HAP-1 (cell line): ENCODE measurements at places on chromosomes 4 and X.

GRCh38 chrX:154441984-154442707 lies 1.8 kb upstream of the FAM50A start:
- DNase-seq = no peak

- DNase-seq = no peak
Measured at GRCh38 chr4:187414716-187415115, 580.9 kb upstream of the ZFP42 start.

DNA sequence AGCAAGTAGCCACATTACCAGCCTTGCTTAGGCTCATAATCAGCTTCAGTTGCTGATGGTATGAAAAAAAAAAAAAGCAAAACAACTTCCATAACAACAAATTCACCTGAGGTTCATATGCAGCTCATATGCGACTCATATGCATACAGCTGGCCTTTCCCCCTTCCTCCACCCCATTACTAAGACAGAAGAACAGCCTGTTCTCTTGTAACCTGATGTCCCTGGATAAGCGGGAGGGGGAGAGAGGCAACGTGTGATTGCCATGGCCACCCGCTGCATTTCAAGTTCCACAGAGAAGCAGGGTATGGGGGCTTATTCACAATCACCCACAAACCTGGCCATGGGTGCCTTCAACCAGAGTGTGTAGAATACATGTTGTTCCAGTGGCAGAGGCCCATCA lies 95.1 kb upstream of the DGKK start:
- DNase-seq = no peak

DNA sequence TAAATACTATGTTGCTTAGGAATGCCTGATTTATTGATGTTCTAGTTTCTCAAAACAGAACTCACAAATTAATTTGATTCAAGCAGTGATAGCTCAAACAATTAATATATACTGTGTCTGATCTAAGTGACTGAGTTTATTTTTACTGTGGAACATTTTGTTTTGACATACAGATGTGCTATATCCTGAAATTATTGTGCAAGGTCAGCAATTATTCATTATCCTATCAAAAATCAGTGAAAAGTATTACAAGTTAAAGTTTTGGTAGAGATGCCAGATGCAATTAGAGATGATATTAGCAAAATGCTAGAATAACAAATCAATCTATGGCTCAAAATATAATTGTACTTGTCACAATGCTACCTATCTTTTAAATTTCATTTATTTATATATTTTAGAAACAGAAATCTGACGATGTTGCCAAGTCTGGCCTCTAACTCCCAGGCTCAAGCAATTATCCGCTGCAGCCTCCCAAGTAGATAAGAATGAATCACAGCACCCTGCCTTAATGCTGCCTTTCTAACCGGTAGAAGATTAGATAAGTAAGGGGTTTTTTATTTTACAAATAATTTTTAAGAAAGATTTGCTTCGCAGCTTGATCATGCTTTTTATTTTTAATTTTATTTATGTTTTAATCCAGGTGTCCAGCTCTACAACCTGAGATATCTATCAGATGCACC lies 825.5 kb upstream of the NDST4 start:
- DNase-seq = no peak

GRCh38 chr4:25879991-25880651 lies 17.3 kb upstream of the SEL1L3 start:
- no peak for DNase-seq

DNA sequence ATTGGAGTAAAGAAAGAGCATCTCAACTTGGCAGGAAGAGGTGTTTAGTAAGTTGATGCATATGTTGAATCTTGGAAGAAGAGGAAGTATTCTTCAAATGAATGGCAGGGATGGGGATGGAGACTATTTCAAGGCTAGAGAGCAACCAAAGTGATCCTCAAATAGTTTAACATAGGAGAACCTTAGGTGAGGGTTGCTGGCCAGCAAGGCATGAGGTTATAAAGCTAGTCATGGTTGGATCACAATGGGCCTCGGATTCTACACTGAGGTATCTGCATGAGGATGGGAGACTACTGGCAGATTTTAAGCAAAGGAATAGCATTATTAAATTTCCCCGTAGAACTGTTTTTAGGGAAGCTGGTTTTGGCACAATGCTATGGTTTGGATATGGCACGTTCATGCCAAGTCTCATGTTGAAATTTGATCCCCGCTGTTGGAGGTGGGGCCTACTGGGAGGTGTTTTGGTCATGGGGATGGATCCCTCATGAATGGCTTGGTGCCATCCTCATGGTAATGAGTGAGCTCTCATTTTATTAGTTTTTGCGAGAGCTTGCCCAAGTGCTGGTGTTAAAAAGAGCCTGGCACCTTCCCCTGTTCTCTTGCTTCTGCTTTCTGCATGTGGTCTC lies 41.9 kb upstream of the ETNPPL start:
- no peak for DNase-seq

DNA sequence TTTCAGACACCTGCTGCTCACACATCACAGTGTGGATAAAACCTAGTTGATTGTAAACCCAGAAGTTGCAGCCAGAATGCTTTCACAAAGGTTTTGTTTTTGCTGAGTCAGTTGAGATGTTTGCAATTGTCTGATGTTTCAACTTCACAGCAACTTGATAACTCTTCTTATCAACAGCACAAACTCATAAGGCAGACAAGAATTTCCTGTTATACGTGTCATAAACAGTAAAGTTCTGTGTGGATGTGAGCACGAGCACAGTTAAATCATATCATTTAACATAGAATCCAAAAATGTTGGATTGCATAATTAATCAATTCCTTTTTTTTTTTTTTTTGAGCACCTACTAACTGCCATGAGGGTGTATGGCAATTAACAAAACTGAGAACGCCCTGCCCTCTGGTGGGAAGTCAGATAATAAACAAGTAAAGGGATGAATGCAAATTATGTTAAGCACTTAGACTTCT lies 512.2 kb downstream of the PDHA2 start:
- peak; percentile 36 for DNase-seq

DNA sequence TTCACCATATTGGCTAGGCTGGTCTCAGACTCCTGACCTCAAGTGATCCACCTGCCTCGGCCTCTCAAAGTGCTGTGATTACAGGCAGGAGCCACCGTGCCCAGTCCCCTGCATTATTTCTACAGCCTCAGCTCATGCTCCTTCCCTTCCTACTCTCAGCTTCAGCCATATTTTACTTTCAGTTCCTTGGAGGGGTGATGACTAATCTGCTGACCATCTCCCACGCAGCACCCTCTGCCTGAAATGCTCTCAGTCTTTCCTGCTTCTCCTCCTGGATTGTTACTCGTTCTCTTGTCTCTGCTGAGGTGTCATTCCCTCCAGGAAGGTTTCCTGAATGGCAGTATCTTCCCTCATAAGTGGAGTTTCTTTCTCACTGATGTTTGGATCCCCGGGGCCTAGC lies 63.3 kb downstream of the MOSPD2 start:
- DNase-seq = no peak

- peak; percentile 59 for DNase-seq
Measured at GRCh38 chrX:32530802-32531403, 680.4 kb downstream of the DMD start.

GRCh38 chr4:71187404-71188155 lies 151.2 kb upstream of the SLC4A4 start:
- no peak for DNase-seq

- no peak for DNase-seq
Measured at GRCh38 chr4:147610686-147611085, 6.5 kb upstream of the TMEM184C start.

- DNase-seq = no peak
Measured at GRCh38 chr4:165972747-165973146, 99.7 kb downstream of the TLL1 start.

DNA sequence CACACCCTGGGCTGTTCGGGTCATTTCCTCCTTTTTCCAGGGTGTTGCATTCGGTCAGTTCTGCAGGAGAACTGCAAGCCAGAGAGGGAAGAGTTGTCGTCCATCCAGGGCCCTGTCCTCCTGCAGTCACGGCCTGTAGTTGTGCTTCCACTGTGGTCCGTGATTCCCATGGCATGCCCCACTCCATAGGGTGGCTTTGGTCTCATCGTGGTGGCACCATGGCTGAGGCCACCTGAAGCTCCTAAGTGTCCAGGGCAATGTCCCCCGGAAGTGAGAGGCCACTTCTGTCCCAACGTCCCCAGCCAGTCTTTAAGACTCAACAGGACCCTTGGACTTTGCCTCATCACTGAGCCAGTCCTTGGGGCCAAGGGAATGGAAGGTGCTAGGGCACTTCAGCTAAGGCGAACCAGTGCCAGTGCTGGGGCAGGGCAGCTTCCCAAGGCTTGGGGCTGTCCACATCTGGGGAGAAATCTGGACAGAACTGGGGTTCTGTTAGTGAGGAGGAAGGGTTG lies 83.7 kb downstream of the HTRA3 start:
- DNase-seq = no peak

DNA sequence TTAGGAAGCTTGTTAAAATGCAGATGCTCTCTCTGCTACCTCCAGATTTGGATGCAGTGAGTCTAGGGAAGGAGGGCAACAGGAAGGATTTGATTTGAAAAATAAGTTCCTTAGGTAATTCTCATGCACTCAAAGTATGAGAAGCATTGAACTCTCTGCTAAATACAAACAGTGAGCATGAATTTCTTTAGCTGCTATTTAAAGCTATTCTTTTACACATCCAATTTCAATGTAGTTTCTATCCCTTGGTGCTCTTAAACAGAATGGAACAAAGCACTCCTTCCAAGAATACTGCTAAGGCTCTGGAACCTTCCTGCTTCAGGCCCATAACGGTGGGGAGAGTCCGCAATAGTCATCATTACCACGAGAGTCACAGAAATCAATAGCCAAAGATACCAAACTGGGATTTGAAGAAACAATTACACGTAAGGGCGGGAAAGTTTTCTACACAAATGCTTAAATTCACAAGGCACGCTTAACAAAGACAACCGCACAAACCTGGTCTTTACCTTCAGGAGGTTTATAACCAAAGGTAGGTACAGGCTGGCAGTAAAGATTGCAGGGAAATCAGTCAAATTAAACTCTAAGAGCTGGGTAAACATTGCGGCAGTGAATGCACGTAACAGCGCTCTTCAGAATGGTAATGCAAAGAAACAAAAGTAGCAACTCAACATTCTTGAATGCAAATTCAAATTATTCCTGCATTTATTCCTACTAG lies 123.2 kb upstream of the NAP1L5 start:
- no peak for DNase-seq

- no peak for DNase-seq
Measured at GRCh38 chrX:148416931-148417330, 83.5 kb upstream of the AFF2 start.

GRCh38 chrX:111652719-111653118 lies 28.3 kb upstream of the ALG13 start:
- peak; percentile 23 for DNase-seq

- DNase-seq = no peak
Measured at GRCh38 chr4:5158825-5159224, 107.5 kb downstream of the STK32B start.

- DNase-seq = no peak
Measured at GRCh38 chrX:142831961-142832530, 193.7 kb upstream of the SPANXN4 start.

DNA sequence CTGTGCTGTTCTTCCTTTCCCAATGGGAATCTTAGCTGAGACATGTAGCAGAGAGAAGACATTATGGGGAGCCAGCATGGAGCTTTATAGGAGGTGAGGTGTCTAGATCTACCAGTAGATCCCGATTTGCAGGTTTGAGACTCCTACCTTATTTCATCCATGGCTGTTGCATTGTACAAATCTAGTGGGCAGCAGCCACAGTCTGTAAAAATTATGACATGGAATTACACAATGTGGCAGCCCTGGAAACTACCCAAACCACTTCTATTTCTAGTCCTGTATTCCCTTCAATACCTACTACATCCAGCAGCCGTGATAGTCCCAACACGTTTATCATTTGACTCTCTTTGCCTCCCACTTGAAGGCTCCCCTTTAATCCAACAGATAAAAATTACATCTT lies 8.1 kb downstream of the ATP7A start:
- DNase-seq = no peak

GRCh38 chrX:104315555-104315954 lies 60.8 kb upstream of the ESX1 start:
- no peak for DNase-seq

GRCh38 chrX:49003696-49004095 lies 1.6 kb upstream of the GRIPAP1 start:
- DNase-seq = peak; percentile 40

DNA sequence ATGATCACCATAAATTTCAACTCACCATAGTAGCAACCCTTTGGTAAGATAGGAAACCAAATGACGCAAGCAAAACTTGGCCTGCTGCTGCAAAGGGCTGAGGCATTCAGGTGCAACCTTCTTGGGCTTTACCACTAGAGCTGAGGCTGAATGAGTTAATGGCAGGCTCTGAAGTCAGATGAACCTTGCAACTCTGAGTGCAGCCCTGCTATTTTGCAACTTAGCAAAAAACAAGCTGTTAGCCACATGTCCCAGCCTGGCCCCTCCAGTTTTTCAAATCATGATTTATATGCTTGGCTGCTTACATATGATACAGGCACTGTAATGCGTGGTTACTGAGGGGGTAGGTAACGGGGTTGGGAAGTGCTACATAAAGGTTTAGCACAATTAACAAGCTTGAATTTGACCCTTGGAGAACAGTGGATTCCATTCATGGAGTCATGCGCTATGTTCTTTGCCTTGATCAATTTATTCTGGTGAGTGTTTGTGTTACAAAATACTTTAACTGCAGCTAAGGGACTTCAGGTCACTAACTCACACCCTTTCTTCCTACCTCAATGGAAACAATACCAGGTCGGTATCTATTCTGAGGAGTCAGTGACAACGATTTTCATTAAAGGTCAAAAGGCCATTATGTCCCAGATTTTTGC lies 80.5 kb upstream of the PPARGC1A start:
- no peak for DNase-seq

GRCh38 chr4:112765317-112765974 lies 128.5 kb downstream of the LARP7 start:
- peak; percentile 42 for DNase-seq

GRCh38 chr4:122576261-122577188 lies 44.3 kb downstream of the IL21 start:
- DNase-seq = peak; percentile 32

GRCh38 chr4:87497159-87497558 lies 32.0 kb downstream of the SPARCL1 start:
- peak; percentile 67 for DNase-seq

- DNase-seq = no peak
Measured at GRCh38 chrX:15674514-15674840, 9.9 kb upstream of the CLTRN start.

DNA sequence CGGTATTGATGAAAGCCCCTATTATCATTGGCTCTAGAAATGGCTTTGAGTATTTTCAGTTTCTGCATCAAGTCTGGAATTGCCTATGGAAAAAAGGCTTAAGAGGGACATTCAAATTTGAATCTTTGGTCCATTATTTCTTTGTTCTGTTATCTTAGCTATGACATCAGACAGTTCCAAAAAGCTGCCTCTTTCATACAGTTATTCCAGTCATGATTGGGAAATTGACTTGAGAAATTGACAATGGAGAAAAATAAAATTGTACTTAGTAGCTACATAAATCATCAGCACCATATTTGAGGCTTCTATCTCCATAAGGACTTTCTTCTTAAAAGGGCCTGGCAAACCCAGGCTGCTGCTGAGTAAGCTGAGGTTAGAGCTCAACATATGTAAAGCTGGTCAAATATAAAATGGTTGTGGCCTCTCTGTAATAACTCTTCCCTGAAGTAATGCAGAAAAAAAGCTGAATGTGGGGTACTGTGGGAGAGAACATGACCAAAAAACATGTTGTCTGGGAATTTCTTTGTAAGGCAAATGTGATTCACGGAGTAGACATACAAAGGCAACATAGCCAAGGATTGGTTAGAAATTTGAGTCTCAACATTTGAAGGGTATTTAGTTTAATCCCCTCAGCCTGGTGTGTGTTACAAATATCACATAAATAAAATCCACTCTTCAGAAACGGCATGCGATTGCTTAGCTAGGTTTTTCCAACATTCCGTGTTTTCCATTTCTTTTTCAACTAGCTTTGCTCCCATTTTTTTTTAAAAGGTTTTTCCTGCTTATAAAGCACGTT lies 100.9 kb downstream of the LNX1 start:
- no peak for DNase-seq
